Activated naive CD4-positive, alpha-beta T cell (primary cell): ENCODE measurements at places on chromosomes 2 and 18.
A peak's percentile ranks its signal among the peaks of the same experiment; 100 is the strongest.

GRCh38 chr2:176115883-176116813, at the start of gene HOXD10:
HOXD10 (plus strand) TSS chr2:176116778; CDS start chr2:176116834, 56 bp downstream.
- no peak for DNase-seq

- DNase-seq = no peak
Measured at GRCh38 chr2:101364878-101365277, 22.4 kb downstream of the CREG2 start.

DNA sequence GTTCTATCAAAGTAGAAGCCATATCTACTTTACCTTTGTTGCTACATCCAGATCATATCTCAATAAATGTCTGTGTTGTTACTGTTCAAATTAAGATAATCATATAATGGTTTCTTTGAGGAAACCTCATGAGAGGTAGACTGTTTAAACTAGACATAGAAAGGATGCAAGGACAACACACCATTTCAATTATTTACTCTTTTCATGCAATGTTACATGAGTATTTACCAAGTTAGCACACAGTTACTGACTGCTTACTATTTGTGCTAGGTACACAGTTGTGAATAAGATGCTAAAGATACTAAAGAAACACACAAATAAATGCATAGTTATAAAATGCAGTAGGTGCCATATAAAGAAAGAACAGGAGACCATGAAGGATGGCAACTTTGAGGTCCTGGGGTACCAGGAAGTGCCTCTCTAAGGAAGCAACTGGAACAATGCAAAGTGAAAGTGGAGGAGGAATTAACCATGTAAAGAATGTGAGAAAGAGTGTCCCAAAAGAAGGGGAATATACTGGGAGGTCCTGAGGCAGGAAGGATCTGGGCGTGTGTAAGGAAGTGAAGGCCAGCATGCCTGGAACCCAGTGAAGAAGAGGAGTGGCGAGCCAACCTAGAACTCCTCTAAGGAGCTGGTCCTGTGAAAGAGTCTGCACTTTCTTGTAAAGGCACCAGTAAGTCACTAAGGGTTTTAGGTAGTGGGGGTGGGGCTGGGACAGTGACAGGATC, 39.4 kb downstream of the RBMS1 start:
- DNase-seq = no peak

- DNase-seq = no peak
Measured at GRCh38 chr2:239065962-239066361, 218.1 kb downstream of the TWIST2 start.

- DNase-seq = no peak
Measured at GRCh38 chr2:12742891-12743290, 26.2 kb downstream of the TRIB2 start.

GRCh38 chr2:15591692-15592463, at the start of gene DDX1:
DDX1 (plus strand) TSS chr2:15591868; CDS start chr2:15591934, 66 bp downstream.
- DNase-seq = peak; percentile 77

GRCh38 chr2:121245913-121246312, 39.1 kb downstream of the TFCP2L1 start:
- no peak for DNase-seq

DNA sequence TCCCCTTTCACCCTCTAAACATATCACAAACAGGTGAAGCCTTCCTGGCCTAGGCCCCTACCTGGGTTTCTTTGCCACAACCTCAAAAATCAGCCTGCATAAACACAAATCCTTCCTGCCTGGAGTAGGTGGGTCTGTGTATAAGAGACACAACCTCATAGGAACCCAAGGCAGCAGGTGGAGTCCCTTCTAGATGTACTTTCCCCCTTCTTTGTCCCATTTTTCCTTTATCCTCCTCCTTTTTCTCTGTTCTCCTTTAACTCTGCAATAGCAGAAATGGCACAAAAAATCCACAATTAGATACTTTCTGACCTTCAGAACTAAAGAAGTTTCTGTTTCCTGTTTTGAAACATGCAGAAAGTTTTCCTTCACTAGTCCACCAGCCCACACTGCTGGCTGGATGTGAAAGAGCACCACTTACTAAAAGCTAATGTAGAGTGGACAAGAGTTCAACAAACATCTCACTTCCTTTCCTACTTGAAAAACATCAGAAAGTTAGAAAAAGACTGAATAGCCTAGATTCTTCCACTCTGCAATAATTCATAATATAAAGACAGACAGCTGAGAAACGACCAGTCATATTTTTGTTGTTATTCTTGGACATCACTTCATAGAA, 11.2 kb downstream of the SLC40A1 start:
- no peak for DNase-seq

DNA sequence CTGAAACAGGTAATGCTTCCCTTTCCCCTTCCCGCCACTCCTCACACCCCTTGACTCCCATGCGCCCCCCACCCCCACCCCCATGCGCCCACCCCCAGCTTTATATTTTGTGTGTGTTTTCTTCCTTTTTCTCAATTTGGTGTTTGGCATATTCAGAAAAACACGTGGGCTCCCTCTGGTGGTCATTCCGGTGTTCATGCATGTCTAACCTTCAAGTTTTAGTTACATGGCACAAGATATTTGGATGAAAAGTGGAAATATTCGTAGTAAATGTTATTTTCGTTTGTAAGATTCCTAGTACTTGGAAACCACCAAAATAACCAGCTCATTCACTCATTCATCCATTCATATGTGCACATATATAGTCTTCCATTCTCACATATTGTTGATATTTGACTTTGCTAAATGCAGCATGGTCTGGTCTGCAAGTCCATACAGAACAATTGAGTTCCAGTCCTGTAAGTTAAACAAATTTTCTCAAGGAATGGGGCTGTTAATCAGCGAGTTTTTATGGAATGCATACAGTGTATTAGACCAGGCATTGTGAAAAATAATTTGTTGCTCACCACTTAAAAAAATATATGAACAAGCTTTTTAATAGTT, 143.6 kb upstream of the MAP3K20 start:
- DNase-seq = peak; percentile 2

DNA sequence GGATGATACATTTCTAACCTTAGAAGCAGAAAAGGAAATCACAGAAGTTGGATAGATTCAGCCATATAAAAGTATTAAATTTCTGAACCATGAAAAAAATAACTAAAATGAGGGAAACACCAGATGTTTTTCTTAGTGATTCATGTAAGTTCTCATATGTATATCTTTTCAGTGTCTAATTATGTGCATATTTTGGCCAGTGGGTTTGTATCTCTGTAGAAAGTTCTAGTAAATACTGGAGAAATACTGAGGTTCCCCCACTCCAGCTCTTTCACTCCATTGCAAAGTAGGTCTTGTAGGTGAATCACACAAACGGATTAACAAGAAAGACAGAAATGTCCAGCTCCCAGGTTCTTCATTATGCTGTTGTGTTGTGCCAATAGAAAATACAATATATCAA, 222.3 kb downstream of the NEDD4L start:
- no peak for DNase-seq

DNA sequence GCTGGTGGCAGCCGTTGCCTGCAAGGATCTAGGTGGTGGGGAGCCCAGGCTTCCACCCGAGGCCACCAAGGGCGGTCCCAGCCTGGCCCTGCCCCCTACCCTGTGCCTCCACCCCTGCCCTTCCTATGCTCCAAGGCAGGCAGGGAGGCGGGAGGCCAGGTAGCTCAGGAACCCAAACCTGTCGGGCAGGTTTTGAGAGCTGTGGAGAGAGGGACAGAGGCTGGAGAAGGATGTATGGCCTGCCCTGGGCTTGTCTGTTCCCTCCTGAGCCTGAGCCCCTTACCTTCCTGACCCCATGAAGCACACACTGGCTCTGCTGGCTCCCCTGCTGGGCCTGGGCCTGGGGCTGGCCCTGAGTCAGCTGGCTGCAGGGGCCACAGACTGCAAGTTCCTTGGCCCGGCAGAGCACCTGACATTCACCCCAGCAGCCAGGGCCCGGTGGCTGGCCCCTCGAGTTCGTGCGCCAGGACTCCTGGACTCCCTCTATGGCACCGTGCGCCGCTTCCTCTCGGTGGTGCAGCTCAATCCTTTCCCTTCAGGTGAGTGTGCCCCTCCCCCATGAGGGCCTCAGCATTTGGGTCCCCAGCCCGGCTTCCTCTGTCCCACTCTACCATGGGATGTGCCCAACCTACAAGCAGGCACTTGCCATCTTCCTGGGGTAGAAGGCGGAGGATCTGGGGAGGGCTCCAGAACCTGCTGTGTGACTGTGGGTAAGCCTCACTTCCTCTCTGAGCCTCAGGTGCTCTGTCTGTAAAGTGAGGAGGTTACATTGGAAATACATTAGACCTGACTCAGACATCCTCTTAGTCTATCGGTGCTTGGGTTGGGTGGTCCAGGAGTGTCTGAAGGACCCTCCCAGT, at the start of gene PROM2:
Gene PROM2, plus strand, starts transcription at position 159 of the 860 bp plus-strand sequence. Its CDS starts 137 bp downstream, at position 296.
- no peak for DNase-seq

DNA sequence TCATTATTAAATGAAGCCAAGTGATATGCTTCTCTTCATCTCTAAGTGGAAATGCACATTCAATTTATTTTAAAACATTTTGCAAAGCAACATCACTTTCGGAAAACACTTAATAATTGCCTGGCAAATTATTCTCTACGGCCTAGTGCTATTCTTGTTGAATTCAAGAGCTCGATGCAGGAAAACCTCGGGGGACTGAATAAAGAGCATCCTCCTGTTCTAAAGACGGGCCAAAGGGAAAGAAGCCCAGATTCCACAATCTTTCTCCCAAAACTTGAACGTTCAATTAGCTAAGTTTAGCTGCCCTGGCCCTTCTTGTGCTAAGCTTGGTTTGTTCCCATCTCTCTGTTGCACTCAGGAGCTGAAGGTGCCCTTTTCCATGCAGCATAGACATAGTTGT, 23.2 kb upstream of the SEH1L start:
- DNase-seq = no peak

- DNase-seq = no peak
Measured at GRCh38 chr18:54181856-54182602, 42.4 kb downstream of the MBD2 start.

GRCh38 chr2:117785740-117786139, 28.8 kb upstream of the DDX18 start:
- DNase-seq = no peak

DNA sequence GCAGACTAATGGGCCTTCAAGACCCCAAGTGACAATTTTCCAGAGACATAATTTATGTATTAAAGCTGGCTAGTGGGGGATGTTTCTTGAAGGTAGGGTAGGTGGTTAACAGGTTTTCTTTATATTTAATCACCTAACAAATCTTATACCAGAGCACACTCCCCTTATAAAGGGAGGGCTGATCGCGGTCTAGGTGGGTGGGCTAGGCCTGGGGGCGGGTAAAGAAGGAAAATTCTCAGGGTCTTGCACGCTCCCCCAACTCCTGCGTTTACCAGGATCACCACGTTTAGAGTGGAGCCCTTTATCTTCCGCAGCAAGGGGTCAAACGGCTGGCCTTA, 19.9 kb upstream of the CXXC1 start:
- DNase-seq = no peak

- no peak for DNase-seq
Measured at GRCh38 chr2:101307503-101307902, 998 bp downstream of the RNF149 start.

DNA sequence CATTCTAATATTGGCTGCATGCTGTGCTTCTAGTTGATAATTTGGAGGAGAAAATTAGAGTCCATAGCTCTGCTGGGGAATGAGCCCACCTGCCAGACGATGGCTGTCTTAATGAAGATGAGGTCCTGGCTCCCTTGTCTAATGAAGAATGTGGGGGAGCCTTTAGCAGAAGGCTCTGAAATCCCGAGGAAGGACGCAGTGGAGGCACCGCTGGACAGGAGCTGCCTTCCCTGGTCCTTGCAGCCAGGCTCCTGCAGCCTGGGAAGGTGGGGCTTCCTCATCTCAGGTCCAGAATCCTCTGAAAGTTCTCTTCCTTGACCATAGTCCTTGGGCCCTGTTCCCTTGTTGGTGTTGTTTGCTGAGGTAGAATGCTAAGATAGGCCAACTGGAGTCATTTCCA, 208.3 kb downstream of the AGAP1 start:
- no peak for DNase-seq

GRCh38 chr2:45291296-45291701, 282.0 kb upstream of the SIX2 start:
- no peak for DNase-seq

GRCh38 chr2:229118927-229119326, 152.2 kb downstream of the PID1 start:
- no peak for DNase-seq

DNA sequence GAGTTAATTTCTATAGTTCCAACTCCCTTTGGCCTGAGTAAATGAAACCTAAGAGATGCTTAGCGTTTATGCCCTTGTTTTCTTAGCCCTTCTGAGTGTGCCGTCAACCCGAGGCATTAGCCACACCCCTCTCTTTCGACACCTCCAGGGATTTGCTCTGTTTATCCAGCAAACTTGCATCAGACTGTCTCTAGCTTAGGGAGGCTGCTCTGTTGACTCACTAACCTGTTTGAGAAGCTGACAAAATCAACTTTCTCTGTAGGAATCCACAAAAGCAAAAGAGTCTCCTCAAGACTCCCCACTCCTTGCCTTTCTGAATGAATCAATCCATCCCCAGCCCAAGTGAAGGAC, 317.6 kb downstream of the TNS1 start:
- no peak for DNase-seq

GRCh38 chr2:188810586-188810985, 163.6 kb upstream of the COL3A1 start:
- no peak for DNase-seq

DNA sequence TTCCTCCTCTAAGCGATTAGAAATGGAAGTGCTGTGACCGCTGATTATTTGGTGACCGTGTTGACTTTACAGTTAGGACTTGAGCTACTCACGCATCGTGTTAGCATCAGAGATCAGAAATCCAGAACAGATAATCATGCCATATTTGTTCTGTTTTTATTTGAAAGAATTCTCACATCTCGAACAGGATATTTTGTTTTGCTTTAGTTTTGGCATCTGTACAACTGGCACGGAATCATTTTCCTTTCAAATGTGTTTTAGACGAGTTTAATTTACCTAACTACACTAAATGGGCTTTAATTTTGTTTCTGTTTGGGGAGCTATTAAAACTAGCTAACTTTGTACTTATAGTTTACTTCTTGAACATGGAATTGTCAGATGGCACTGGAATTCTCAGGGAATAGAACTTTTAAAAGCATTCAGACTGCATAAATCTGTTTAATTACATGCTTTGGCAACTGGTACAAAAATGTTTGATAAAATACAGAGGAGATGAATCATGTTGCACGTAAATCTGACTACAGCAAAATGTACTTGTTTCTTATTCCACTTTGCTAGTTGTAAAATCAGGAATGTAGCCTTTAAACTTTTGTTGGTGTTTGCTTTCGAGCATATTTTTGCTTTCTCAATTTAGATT, 1.4 kb downstream of the ITPRID2 start:
- no peak for DNase-seq

DNA sequence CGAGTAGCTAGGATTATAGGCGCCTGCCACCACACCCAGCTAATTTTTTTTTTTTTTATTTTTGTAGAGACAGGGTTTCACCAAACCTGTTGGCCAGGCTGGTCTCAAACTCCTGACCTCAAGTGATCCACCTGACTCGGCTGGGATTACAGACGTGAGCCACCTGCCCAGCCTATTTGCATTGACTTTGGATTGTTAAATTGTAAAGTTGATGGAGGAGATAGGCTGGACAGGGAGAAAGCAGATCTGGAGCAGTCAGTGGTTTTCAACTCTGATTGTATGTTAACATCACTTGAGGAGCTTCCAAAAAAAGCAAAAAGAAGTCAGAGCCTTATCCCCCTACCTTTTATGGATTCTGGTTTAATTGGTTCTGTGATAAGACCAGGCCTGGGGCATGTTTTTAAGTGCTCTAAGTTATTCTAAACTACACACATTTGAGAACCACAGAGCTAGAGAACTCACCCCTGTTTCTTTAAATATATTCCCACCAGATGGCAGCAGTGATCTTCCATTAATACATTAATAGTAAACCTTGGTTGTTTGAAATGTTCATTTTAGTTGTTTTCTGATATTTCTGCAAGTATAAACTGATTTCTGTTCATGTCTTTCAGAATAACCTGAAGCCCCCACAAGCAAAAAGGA, 7.5 kb downstream of the C2orf49 start:
- DNase-seq = no peak
